ENCODE measurements at places on chromosomes 3 and 15. TPM values are rescaled to one million over a fixed set of nuclear protein-coding genes. Genes with fewer than 3 reads are reported as not detected.
A peak's percentile ranks its signal among the peaks of the same experiment; 100 is the strongest.

GRCh38 chr3:61111825-61112224 is 139.4 kb downstream of the FHIT start:
- DNase-seq: no peak

GRCh38 chr3:141400073-141400971 is 32.0 kb downstream of the ZBTB38 start:
- DNase-seq: peak; percentile 76

DNA sequence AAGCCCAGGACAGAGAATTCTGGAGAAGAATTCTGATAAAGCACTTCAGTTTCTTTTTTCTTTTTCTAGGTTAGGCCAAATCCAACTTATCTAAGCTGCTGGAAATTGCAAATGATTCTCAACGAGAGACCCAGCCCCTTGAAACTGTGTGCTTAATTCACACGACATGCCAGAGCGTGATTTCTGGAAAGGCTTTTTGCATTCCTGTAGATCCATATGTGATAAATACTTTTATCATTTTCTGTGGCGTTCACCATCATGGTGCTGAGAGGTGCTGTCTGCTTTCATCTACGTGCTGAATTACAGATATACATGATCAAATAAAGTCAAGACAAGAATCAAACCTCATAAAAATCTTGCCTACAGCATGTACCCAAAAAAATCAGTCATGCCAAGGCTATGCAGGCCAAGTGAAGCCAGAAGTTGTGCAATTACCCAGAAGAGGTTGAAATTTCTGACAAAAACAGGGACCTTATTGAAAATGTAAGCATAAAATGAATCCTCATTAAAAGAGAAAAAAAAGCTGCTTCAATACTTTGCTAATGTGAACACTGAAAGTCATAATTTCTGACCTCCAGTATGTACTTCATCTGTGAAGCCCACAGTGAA is 10.8 kb upstream of the MEF2A start:
- DNase-seq: no peak

Gene SLC9C1
- not detected for total RNA-seq

Gene POLQ
- 6.4 TPM for total RNA-seq

Gene TIMP4
- total RNA-seq: 1.3 TPM

Gene CTXN2
- not detected for total RNA-seq
